ENCODE measurements at places on chromosomes 12 and 14.

DNA sequence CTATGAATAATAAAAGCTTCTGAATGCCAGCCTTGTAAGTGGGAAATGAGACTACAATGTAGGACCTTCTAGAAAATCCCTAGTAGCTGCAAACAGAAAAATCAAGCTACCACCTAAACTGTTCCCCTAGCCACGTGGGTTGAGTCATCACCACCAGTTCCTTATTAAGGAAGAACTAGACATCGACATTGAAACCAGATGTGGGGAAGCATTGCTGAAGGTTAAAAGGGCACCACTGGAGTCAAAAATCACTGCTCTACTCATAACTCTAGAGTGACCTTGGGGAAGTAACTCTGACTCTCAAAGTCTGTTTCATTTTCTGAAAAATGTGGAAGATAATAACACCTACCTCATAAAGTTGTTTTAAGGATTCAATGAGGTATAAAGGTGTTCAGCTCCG, 9.4 kb upstream of the CNIH1 start:
- DNase-seq = no peak

- peak; percentile 83 for DNase-seq
Measured at GRCh38 chr14:20305265-20306078, at the start of gene TTC5. TTC5 (minus strand) TSS chr14:20305951; CDS start chr14:20305937, 14 bp downstream.

- no peak for DNase-seq
Measured at GRCh38 chr12:56716933-56717880, 7.9 kb downstream of the NACA start.

- DNase-seq = no peak
Measured at GRCh38 chr14:87575378-87575777, 417.6 kb downstream of the GALC start.

- no peak for DNase-seq
Measured at GRCh38 chr14:104781271-104782077, 14.1 kb downstream of the AKT1 start.

DNA sequence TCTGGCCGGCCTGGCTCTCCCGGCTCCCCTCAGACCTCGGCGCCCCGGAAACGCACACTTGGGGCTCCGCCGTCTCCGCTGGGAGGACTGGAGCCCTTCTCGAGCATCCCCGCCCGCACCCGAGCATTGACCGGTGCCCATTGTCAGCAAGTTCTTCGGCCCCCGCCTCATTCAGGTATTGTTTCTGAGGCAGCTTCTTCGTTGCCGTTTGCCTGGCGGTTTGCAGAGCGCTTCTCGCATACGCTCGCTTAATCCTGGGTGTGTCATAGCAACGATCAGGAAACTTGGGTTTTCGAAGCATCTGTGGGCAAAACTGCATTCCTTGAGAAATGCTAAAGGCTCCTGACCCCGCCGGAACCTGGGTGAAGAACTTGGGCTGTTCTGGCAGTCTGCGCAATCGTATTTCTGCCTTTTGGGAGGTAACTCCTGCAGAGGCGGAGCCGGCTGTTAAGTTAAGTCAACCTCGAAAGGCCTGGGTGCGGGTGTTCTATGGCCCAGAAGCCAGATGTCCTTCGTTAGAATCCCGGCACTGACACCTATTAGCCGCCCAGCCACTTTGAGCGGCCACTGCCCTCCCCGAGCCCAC, 518 bp downstream of the GSKIP start:
- peak; percentile 16 for DNase-seq

DNA sequence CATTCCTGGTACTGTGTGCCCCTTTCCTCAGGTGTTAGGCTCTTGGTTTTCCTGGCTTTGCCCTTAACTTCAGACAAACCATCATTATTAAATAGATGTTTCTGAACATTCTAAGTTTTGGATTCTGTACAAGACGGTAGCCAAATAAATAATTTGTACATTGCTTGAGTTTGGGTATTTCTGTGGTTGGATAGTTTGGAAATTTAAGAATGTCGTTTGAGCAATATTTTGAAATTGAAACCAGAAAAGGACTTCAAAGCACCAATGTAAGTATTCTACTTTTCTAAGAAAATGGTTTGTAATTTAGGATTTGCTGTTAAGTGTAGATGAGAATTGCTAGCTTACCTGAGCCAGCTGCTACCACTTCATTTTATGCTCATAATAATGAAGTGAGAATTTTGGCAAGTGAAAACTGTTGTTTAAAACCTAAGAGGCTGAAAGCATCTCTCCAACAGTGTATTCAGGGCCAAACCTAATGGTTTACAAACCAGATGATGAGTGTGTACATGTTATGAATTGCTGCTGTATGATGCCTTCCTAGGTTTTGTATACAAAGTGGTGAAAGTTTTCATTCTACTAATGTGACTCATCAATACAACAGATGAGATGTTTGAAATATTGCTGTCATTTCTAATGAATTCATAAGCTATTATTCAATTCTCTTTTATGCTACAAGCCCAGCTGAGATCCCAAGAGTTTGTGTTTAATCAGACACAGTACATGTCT, 181.5 kb upstream of the PRKD1 start:
- DNase-seq = no peak

GRCh38 chr14:33959692-33960151, 8.8 kb upstream of the EGLN3 start:
- DNase-seq = no peak

DNA sequence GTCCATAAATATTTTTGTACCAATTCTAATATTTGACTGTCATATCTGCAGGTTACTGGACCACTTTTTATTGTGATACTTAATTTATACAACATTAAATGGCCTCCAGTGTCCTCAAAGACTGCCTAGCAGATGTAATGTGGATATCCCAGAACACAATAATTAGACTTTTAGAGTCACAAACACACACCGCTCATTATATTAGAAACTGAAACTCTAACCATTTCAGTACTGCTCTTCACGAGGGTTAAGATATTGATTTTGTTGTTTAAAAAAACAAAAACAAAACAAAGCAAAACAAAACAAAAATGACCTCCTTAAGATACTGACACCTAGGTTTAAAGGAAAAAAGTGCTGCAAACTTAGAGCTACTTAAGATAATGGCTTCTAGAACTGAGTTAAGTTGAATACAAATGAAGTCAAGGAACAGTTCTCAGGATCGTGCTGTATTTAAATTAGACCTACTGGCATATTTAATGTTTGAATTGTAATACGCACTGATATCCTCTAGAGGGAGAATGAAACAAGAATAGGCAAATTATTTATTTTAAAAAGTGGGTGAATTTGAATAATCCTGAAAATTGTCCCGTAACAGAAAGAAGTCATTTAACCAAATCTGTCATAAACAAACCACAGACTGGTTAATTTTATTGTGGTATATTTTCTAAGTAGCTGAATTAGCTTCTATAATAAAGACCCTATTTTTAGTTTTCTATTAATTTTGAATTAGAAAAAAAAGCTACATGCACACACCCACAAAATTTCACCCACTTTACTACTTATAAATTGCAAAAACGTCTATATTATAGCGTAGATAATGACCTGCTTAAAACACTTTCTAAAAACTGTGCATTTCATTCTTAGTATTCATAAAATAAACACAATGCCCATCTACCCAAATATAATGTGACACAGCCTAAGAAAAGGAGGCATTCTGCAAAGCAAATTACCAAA, 395.2 kb upstream of the DCN start:
- DNase-seq = no peak

- no peak for DNase-seq
Measured at GRCh38 chr12:79933532-79934264, 1.2 kb downstream of the PPP1R12A start.

- DNase-seq = no peak
Measured at GRCh38 chr12:11830307-11830801, 180.9 kb downstream of the ETV6 start.

- DNase-seq = no peak
Measured at GRCh38 chr14:48792376-48793024, 793.7 kb downstream of the RPS29 start.

DNA sequence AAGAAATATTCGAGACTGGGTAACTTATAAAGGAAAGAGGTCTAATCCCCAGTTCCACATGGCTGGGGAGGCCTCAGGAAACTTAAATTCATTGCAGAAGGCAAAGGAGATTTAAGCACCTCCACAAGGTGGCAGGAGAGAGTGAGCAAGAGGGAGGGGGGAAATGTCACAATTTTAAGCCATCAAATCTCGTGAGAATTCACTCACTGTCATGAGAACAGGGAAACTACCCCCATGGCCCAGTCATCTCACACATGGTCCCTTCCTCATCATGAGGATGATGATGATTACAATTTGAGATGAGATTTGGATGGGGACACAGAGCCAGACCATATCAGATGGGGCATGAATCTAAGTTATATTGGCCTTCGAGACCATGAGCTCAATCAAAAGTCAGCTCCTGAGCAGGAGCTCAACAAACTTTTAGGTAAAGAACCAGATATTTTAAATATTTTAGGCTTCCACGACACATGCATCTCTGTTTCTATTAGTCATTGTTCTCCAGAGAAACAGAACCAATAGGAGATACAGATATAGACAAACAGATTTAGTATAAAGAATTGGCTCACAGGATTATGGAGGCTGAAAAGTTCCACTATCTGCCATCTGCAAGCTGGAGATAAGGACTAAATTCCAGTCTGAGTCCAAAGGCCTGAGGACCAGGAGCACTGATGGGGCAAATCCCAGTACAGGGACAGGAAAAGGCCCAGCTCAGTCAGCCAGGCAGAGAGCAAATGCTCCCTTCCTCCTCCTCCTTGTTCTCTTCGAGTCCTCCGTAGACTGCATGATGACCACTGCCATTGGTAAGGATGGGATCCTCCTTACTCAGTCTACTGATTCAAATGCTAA, 24.9 kb downstream of the DGLUCY start:
- DNase-seq = peak; percentile 32

GRCh38 chr12:21828779-21829178, 54.3 kb upstream of the KCNJ8 start:
- DNase-seq = no peak

DNA sequence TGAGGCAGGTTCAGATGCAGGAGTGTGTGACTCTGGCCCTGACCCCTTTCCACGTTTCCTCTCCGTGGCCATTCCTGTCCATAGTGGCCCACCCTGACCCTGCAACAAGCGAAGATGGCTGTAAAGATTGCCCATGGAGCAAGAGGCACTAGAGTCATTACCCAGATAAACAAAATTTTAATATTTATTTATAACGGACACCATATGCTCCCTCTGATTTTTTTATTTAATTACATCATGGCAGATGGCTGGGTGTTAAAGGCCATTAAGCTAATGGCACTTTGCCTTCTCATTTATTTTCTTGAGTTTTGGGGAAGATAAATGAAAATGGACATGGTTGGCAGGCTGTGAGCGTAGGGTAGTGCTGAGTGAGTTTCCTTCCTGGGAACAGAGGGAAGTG, 58.7 kb downstream of the WSCD2 start:
- no peak for DNase-seq

- no peak for DNase-seq
Measured at GRCh38 chr12:11717519-11717961, 68.1 kb downstream of the ETV6 start.

- no peak for DNase-seq
Measured at GRCh38 chr14:82182646-82183045, 649.0 kb upstream of the SEL1L start.

DNA sequence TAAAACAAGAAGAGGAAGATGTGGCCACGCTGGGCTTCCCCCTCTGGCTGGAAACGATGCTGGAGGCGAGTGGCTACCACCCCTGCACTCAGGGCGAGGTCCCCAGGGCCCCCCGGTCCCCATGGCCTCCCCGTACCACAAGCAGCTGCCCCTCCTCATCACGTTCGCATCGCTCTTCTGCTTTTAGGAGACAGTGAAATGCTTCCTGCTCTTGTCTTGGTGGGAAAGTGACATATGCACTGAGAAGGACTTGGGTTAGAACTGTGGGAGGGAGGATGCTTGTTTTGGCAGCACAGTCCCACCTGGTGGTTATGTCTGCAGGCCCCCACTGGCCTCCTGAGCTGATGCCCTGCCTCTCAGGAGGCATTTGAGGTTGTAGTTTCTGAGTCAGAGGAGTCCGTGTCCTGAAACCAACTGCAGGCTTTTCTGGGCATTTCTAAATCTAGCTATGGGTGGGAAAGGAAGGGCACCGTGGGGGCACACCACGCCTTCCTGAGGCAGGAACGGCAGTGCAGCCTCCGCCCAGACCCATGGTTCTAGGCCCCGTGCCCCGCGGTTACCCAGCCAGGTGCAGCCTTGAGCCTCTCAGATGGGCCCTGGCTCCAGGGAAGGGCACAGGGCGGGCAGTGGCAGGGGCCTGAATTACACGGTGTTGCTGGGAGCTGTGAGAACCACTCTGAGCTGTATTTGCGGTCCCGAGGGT, 139.3 kb downstream of the ADGRD1 start:
- no peak for DNase-seq

DNA sequence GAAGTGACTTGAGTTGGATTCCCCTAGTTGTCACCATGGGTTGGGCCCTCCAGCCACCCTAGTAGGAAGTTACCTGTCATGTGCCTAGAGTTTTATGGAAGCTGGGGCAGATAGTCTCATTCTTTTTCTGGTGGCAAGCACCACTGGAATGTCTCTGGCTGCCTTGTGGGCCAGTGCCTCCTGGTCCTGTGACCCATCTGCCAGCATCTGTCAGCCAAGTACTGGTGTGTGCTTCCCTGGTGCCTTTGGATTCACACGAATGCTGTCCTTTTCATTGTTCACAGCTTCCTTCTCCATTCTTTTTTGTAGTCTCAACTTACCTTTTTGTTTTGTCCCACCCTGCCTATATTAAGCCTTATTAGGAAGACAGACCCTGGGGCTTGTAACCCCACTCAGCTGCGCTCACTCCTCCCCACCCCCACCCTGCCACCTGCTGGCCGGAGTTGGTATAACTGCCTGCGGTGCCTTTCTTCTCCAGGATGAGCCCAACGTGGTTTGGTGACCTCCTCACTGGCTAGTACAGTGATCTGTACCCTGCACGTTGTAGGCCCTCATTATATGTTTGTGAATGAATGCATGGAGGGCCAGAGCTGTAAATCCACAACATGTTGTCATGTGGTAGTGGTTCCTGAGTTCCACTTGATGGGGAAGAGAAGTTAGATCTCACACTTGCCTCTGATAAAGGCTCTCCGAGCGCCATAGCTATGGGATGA, 125.7 kb downstream of the TSPAN9 start:
- peak; percentile 15 for DNase-seq

- peak; percentile 62 for DNase-seq
Measured at GRCh38 chr14:64823305-64823861, 56.3 kb downstream of the SPTB start.

- DNase-seq = no peak
Measured at GRCh38 chr14:88895116-88895515, 70.7 kb downstream of the TTC8 start.

GRCh38 chr14:62957562-62957961, 87.7 kb downstream of the KCNH5 start:
- DNase-seq = no peak

DNA sequence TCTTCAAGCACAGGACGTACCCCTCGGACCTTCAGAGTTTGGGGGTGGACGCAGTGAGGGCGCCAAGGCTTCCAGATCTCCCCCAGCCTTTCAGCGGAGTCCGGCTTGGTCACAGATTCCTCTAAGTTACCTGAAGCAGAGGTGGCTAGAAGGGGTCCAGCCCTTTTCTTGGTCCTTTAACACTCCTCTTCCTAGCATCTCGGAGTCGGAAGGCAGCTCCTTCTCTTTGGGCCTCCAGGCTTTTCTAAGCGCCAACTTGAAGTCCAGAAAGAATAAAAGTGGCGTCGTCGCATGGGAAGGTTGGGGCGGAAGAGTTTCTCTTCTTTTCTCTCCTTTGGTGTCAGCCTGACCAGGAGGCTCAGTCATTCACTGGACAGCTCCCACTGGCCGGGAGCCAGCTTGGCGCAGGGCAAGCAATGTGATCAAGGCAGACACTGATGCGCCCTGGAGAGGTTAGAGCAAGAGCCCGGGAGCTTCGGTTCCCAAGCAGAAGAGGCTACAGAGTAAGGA, 9.6 kb downstream of the OR6S1 start:
- no peak for DNase-seq

GRCh38 chr14:104344818-104345620, 206.6 kb downstream of the KIF26A start:
- DNase-seq = no peak

- DNase-seq = no peak
Measured at GRCh38 chr14:58703161-58703506, 65.4 kb downstream of the DACT1 start.

All from stimulated activated CD4-positive, alpha-beta T cell treated with anti-CD3 and anti-CD28 coated beads, TNF-alpha, amount 100 ng/mL, for 48 hours (primary cell).